ENCODE measurements at places on chromosomes 2 and 18.

GRCh38 chr2:88159481-88159880, 10.7 kb upstream of the THNSL2 start:
- DNase-seq, result no peak

DNA sequence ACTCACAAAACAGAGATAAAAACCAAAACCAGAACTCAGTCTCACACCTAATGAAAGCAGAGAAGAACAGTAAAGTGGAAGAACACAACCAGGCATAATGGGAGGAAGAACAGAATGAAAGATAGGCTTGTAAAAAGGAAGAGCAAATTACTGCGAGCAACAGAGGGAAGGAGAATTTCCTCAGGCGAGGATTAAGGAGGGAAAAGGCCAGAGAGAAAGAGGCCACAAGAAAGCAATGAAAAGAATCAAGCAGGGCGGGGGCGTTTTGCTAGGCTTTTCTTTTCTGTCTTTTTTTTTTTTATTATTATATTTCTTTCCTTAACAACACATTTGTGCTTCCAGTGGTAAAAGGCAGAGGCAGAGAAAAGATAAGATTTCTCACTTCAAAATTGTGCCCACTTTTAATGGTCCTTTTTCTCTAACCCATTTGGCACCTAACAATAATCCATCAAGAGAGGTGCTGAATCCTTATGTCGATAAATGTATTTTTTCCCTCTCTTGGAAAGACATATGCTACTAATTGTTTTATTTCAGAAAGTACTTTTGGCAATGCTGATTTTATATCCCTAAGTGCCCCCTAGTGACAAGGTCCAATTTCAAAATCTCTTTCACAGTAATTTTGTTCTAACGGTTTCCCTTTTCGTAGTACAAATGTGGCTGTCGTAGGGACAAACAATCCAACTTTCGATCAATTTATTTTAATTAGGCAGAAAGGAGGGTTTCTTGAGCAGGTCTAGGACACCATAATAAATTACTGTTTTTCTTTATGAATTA, 138.7 kb upstream of the AQP4 start:
- peak; percentile 41 for DNase-seq

GRCh38 chr18:56319953-56320352, 318.4 kb downstream of the TXNL1 start:
- no peak for DNase-seq

GRCh38 chr2:38829971-38830370, 45.8 kb downstream of the DHX57 start:
- no peak for DNase-seq

DNA sequence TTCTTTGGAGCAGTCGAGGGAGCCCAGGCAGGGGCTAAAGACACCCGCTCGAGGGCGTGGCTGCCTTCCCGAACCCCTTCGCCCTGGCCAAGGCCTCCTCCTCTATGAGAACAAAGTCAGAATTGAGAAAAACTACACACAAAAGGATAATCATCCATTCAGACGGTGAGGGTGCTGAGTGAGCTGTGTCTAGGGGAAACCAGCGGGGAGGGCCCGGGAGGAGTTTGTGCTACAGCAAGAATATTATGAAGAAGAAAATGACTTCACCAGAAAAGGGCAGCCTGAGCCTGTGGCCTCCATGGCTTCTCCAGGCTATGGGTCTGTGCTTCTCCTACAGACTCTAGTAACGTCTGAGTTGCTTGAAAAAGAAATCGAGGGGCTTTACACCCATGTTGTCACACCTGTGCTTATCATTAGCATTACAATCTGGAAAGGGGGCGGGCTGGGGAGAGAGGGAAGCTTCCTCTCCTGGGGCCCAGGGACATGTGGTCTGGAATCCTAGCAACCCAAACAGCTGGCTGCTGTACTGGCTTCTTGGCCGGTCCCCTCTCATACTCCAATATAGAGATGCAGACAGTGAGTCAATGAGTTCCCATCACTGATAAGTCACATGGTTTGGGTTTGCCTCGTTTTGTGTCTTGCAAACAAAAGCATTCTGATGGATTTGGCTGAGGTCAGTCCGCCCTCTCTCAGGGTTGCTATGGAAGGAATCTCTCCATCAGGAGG, 52.0 kb upstream of the ARL4C start:
- peak; percentile 32 for DNase-seq

DNA sequence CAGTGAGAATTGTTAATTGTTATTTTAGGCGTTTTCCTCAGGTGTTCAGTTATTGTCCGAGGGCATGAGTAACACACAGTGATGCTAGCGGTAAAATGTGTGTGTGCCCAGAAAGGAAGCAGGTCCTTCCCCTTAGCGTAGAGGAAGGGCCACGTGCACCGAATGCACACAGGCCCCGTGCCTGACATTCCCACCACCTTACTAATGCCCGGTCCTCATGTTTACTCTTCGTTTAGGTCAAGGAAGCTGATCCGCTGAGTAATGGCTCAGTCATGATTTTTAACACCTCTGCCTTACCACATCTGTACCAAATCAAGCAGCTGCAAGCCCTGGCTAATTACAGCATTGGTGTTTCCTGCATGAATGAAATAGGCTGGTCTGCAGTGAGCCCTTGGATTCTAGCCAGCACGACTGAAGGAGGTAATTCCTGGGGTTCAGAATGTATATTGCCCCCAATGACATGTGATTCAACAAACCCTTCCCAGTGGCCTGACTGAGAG, 76.7 kb downstream of the MERTK start:
- no peak for DNase-seq

GRCh38 chr18:79402977-79403722, 7.4 kb downstream of the NFATC1 start:
- peak; percentile 69 for DNase-seq

DNA sequence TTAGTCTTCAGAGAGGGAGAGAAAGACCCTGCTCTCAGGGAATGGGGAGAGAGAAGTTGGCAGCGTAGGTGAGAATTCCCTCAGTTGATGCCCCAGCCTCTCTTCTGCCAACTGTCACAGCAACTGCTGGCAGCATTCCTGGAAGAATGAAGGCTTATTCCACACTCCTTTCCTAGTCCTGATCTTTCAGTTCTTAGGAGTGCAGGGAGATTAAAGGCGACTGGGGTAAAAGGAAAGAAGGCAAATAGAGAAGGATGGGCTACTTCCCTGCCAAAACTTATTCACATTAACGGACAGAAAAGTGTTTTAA, 65.9 kb upstream of the ACAA2 start:
- DNase-seq, result no peak

- DNase-seq, result no peak
Measured at GRCh38 chr18:13735681-13736080, 9.2 kb downstream of the RNMT start.

DNA sequence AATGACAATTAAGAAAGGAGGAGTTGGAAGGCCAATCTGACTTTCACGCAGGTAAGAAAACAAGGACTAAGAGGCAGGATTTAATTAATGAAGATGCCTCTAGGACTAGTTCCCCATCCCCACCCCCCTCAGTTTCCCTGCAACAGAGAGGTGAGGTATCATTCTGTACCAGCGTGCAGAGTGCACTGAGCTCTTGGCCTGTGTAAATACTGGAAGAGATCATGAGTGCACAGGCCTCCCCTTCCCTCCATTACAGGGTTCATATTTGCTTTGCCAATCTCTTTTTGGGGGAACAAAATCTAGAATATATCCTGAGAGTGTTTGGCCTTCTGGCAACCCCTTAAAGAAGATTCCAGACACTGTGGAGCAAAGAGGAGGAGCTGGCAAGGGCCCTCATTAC, 60.9 kb downstream of the MMADHC start:
- DNase-seq, result no peak

- DNase-seq, result no peak
Measured at GRCh38 chr2:159706385-159706980, 5.8 kb upstream of the MARCHF7 start.

DNA sequence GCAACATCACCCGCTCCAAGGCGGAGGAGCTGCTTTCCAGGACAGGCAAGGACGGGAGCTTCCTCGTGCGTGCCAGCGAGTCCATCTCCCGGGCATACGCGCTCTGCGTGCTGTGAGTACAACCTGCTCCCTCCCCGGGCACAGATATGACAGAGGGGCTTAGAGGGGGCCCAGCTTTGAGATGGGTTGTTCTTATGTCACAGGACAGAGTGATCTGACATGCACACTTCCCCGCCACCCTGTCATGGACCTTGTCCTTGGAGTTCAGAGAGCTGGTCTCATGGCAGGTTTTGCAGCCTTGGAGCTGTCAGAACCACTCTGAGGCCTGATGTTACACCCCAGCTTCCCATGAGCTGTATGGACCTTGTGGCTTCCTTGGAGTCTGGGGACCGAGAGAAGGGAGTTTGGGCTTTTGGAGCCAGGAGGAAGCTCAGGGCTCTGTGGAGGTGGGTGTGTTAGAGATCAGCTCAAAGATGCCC, 398 bp downstream of the INPP5D start:
- DNase-seq, result no peak

- DNase-seq, result no peak
Measured at GRCh38 chr2:28776471-28776870, 24.8 kb downstream of the PPP1CB start.

DNA sequence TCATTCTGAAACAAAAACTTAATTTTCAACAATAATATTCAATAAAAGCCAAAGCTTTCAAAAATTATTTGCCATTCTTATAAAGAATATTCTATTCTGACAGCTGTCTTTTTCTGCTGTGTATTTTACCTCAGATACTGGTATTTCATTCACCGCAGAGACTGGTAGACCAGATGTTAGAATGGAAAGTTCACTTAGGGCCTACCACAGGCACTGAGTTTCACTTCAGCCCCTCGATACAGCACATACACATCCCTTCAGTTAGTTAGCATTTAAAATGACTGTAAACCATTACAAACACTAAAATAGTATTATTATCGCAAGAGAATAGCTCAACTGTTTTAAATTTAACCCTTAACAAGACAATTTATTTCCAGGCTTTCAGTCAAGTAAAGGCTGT, 24.2 kb upstream of the GATA6 start:
- DNase-seq, result no peak

DNA sequence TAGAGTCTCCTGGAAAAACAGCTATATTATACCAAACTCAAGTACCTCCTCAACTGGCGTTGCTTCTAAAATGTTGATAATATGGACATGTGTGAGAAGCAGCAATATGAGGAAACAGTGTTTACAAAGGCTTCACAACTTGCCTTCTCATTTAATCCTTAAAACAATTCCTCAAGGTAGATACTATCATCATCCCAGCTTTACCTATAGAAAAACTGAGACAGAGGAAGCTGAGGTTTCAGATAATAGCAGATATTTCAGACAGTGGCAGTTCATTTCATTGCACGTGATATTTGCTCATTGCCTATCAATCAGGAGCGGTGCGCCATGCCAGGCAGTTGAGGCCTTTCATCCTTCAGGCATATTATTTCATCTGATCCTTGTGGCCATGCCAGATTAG, 8.3 kb downstream of the GALNT5 start:
- DNase-seq, result no peak
